Fibroblast of skin of left quadriceps (primary cell): ENCODE measurements at places on chromosomes 7 and 10.

GRCh38 chr7:25852211-25852938 lies 299.6 kb upstream of the NFE2L3 start:
- DNase-seq, result no peak

DNA sequence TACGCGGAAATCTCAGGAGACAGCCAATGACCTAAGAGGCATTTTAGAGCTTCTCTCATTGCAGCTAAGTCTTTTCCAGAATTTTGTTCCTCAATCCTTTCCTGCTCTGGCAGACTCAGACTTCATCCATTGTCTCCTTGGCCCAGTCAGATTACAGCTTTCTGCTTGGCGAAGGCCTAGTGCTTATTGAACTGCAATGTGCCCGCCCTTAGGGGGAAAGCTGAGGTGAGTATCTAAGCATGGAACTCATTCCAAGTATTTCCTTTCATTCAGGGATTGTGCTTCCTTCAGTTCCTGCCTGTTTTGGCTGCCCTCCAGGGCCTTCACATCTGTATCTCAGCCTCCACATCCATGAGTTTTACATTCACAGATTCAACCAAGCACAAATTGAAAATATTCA lies 37.5 kb downstream of the PRLHR start:
- DNase-seq, result no peak

DNA sequence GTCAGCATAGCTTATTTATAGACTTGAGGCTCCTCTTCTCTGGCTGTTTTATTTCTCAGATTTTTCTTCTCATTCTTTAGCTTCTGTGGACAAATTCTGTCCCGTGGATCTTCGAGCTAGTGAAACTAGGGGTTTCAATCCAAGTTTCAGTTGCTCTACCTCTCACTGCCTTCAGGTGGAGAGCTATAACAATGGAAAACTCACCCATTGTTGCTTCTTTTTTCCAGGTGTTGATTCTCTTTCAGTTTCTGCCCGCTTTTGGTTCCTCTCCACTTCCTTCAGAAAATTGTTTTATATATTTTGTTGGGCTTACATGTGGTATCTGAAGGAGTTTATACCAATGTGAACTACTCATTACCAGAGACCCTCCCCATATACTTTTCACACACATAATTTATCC lies 266.1 kb downstream of the TCF7L2 start:
- DNase-seq, result no peak

DNA sequence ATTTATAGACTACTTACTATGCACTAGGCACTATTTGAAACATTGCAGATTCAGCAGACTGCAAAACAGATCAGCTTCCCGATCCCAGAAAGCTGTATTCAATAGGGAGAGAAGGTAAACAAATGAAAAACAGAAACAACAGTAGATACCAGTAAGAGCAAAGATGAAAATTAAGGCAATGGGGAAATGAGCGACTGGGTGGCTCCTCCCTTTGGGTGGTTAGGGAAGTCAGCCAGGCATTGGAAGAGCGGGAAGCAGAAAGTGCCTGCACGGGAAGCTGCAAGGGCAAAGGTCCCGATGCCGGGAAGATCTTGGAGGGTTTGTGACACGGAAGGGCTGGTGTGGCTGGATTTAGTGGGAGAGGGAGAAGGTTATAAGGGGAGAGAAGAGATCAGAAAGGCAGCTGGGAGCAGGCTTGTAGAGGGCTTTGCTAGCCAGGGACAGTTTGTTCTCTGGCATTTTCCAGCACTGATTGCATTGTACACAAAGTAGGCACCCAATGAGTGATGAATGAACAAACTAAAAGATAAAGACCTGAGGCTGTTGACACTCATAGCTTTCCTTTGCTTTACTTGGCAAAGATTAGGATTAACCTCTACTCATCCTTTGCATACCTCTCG lies 67.8 kb downstream of the NAMPT start:
- no peak for DNase-seq

DNA sequence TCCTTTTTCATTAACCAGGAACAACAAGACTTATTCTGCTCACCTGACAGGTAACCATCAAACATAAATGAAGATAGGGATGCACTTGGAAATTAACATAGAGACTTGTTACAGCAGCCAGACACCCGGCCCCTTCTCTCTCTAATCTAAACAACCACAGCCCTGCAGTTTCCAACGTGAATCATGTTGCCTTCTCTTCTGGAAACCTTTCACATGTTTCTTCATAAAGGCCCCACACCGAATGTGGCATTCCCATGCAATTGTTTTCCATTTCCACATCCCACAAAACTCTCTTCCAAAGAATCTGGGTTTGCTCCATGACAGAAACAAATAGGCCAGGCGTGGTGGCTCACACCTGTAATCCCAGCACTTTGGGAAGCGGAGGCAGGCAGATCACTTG lies 15.0 kb upstream of the WDR86 start:
- no peak for DNase-seq

- DNase-seq, result no peak
Observed at GRCh38 chr7:74009719-74010118, 18.3 kb upstream of the ELN start.

- DNase-seq, result no peak
Observed at GRCh38 chr10:59720377-59720776, 10.7 kb upstream of the SLC16A9 start.
